Ureter (tissue), 1 donor: ENCODE measurements at places on chromosomes 2 and 18. TPM values are rescaled to one million over a fixed set of nuclear protein-coding genes. Genes with fewer than 3 reads are reported as not detected.

DPP10 gene
- total RNA-seq: 1.0 TPM

TSGA10 gene
- total RNA-seq: 19.9 TPM

CCDC68 gene
- 16.5 TPM for total RNA-seq

KCNIP3 gene
- 6.2 TPM for total RNA-seq

TSPYL6 gene
- total RNA-seq: not detected

GNLY gene
- 1.9 TPM for total RNA-seq

- DNase-seq: no peak
Observed at GRCh38 chr18:59148192-59148591, 8.5 kb downstream of the SEC11C start.

DNA sequence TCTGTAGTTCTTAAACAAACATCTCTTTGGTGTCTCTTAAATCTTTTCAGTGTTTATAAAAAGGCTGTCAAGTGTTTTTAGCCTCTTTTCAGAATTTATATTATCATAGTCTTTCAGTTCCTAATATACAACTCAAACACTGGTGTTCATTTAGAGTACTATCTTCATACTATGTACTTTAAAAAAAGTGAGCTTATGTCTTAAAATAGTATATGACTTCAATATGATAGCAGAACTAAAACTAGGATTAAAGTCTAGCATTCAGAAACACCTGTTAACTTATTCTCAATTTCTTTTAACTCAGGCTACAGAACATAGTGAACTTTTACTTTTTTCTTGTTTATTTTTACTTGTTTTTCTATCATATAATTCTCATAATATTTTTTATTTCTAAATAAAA, 14.7 kb upstream of the IKZF2 start:
- DNase-seq: no peak

- DNase-seq: no peak
Observed at GRCh38 chr18:57475408-57475807, 40.2 kb downstream of the ONECUT2 start.

GRCh38 chr2:191155608-191156071, 4.8 kb upstream of the STAT4 start:
- DNase-seq: no peak

DNA sequence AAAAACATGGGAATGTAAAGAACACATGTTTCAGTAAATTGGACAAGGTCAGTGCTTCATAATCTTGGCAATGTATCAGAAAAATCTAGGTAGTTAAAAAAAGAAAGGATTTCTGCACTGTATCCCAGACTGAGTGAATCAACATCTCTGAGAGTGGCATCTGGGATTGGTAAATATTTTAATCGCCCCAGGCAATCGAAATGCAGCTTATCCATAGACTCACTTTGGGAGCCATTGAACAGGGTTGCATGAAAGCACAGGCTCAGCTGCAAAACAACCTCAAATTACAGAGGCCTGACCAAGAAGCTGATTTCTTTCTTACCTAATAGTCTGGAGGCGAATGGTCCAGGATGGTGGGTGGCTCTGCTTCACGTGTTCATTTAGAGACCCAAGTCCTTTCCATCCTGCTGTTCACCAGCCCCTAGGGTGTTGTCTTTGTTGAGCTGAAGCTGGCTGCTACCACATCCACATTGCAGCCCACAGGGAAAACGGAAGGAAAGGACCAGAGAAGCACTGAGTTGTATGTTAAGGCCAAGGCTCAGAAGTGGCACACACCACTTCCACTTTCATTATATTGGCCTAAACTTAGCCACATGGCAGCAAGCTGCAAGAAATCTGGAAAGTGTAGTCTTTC, 59.0 kb downstream of the MOGAT1 start:
- no peak for DNase-seq
